ENCODE measurements at places on chromosomes 4 and X.

DNA sequence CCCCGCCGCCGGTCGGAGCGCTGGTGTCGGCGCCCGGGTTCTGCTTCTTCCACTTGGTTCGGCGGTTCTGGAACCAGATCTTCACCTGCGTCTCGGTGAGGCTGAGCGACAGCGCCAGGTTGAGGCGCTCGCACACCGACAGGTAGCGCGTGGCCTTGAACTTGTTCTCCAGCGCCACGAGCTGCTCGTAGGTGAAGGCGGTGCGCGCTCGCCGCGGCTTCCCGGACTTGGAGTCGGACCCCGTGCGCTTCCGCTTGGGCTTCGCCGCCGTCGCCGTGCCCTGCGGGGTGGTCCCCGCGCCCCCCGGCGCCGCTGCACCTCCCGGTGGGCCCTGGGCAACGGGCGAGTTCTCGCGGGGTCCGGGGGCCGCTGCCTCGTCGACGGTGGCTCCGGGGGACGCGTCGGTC, 3.1 kb downstream of the NKX1-1 start:
- no peak for DNase-seq

DNA sequence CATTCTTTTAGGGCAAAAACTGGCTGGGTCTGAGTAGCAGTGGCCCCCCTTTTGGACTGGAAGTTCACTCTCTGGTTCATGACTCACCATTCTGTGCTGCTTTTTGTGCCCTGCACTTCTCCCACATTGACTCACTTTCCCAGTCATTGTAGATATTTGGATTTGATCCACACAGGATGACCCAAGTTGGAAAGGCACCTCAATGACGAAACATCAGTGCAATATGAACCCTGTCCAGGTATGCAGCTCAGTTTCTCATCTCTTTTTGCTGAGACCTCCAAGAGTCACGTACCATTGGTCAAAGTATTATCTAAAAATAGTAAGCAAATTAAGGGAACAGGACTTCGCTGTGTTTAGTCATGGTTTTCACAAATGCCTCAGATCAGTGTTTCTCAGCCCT, 92.7 kb downstream of the CBLL2 start:
- DNase-seq: no peak

GRCh38 chrX:74023203-74023602, 280.8 kb upstream of the ZCCHC13 start:
- no peak for DNase-seq

- DNase-seq: no peak
These were observed 124.6 kb downstream of the ANOS1 start for GRCh38 chrX:8607326-8607725.
